ENCODE measurements at places on chromosomes 4 and X.

- no peak for DNase-seq
These were observed 232.8 kb downstream of the TRIML1 start for GRCh38 chr4:188372058-188372457.

DNA sequence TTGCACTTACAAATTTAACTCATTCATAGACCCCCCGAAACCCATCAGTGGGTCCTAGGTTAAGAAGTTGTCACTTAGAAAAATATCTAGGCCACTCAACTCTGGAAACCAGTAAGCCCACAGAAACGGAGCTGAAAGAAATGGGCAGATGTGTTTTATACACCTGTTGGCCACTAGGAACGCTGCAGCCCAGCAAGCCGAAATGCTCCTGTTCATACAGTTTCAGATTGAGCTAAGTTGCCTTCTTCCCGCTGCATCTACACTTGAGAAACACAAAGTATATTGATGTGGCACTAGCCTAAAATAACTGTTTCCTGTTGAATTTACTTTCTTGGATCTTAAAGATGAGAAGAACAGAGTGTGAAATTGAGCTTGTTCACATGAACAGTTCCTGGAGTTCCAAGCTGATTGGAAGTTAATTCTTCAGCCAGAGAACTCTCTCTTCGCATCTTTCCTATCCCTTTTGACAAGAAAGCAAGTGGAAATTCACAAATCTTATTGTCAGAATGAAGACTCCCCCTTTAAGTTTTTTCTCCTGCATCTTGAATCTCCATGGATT, 174.1 kb downstream of the RBMX2 start:
- peak; percentile 10 for DNase-seq

DNA sequence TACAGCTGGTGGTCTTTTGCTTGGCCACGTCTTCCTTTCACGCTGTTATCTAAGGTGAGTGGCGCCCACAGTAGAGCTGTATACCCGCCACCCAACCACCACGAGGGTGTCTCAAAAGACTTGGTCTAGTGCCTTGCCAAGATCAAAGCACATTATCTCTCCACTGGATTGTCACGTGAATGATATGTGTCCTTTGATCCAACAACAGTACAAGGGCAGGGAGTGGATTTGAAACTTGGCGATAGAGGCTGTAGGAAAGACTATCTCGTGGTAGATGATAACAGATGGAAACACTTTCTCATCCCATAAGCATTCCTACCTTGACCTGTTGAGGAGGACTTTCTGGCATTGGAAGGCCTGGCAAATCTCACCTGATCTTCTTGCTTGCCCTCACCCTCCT, 37.7 kb upstream of the BCLAF3 start:
- no peak for DNase-seq

- no peak for DNase-seq
These were observed 32.3 kb upstream of the OCIAD2 start for GRCh38 chr4:48938831-48939230.

DNA sequence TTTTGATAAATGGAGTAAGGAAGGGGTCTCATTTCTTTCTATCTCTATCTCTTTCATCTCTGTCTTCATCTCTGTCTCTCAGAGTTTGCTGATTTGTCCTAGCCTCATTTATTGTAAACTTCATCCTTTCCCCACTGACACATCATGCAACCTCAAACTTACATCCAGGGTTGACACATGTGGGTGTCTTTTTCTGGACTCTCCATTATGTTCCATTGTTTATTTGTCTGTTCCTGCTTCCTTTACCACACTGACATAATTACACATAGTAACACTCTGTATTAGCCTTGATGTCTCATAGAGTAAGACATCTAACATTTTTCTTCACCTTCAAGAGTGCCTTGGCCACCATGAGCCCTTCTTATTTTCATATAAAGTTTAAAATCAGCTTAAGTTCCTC, 8.1 kb upstream of the SRD5A3 start:
- no peak for DNase-seq

DNA sequence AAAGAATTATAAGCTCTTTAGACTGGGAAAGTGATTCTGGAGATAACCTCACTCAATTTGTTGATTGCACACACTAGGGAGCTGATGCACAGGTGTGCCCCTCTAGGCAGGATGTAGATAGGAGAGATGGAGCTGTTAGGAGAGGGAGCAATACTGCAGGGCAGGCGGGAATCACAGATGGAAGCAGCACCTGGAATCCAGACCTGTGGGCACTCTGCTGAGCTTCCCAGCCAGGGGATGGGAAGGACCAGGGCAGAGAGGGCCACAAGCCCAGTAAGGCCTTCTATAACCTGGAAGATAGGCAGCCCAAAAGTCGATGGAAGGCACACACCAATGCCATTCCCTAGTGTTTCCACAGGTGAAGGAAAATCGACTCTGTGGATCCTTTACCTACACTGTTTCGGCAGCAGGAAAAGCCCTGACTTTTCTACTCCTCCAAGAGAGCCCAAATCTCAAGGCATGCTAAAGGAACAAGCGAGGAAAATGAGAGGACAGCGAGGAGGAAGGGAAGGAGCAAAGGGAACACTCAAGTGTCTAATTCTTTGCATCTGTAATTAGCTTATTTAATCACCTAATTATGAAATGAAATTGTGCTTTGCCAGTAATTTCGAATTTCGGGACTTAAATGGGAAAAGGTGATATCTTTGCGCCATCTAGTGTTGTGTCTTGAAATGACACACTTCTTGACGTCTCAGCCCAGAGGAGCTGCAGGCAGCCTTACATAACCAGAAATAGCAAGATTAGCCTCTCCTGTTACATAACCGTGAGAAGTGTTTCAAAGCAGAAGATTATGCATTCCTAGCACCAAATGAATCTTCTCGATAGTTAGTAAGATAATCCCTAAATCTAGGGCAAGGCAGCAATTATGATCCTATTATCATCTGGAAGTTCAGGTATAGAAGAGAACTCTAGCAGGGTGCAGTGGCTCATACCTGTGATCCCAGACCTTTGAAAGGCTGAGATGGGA, 31.0 kb upstream of the TLR3 start:
- no peak for DNase-seq

GRCh38 chr4:121964958-121965357, 13.1 kb upstream of the TRPC3 start:
- no peak for DNase-seq

GRCh38 chrX:29652484-29652883, 562.9 kb upstream of the MAGEB2 start:
- DNase-seq: no peak

DNA sequence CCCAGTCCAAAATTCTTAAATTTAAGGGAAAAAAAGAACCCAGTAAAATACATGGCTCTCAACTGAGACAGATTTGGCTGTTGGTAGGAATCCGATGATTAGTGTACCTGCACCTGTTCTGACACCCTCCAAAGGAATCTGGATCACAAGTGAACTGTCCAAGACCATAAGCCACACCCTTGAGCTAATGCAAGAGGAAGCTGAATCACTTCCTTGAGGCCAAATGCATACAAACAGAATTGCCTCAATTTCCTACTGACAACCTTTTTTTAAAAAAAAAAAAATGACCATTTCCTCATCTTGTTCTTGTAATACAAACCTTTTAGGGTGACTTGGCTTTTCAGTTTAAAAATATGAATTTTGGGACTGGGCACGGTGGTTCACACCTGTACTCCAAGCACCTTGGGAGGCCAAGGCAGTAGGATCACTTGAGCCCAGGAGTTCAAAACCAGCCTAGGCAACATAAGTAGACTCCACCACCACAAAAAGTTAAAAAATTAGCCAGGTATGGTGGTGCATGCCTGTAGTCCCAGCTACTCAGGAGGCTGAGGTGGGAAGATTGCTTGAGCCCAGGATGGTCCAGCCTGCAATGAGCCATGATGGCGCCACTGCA, 10.7 kb upstream of the FBXL5 start:
- no peak for DNase-seq

DNA sequence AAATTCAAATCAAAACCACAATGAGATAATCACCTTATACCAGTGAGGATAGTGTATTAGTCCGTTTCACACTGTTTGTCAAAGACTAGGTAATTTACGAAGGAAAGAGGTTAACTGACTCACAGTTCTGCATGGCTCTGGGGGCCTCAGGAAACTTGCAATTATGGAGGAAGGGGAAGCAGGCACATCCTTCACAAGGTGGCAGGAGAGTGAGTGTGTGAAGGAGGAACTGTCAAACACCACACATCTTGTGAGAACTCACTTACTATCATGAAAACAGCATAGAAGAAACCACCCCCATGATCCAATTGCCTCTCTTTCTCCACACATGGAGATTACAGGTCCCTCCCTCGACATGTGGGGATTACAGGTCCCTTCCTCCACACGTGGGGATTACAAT, 54.7 kb upstream of the TRPC5 start:
- DNase-seq: no peak

DNA sequence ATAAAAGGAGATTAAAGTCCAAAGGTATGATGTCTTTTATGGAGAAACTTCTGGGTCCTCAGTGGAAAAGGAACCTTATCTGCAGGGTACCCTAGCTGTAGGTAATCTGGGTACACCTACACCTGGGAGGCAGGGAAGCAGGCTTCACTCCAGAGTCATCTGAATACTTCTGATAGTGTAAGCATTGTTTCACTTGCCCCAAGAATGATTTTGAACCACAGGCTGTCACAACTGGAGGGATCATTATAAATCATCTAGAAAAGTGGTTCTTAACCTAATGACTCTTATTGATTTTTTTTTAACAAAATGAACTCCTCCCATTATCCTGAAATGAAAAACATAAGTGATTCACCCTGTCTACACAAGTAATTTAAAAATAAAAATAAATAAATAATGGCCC, 44.0 kb upstream of the STK26 start:
- no peak for DNase-seq

DNA sequence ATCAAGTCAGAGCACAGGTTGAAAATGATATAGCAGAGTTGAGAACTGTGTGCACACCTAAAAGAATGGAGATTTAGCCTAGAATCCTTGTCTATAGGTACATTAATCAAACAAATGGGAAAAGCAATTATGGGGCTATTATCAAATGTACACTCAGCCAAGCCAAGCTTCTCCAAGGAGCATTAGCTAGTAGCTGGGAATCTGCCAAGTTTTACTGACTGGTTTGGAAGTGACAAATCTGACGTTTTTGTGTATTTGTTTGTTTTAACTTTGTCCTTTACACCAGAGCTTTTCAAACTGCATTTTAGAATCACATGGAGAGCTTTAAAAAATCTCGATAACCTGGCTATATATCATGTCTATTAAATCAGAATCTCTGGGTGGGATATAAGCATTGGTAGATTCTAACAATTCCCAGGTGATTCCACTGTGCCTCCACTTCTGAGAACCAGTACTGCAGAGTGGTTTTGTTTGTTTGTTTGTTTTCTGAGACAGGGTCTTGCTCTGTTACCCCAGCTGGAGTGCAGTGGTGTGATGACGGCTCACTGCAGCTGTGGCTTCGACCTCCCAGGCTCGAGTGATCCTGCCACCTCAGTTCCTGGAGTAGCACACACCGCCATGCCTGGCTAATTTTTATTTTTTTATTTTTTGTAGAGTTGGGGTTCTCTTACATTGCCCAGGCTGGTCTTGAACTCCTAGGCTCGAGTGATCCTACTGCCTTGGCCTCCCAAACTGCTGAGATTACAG, 279.8 kb downstream of the UNC5C start:
- DNase-seq: no peak

GRCh38 chr4:185117300-185117934, 25.6 kb upstream of the SLC25A4 start:
- DNase-seq: no peak

GRCh38 chr4:6221851-6222760, 21.8 kb upstream of the JAKMIP1 start:
- peak; percentile 8 for DNase-seq

GRCh38 chr4:37232315-37232714, 12.2 kb upstream of the NWD2 start:
- no peak for DNase-seq

- DNase-seq: no peak
These were observed 230.7 kb downstream of the NR3C2 start for GRCh38 chr4:148211533-148211932.

- DNase-seq: no peak
These were observed 41.4 kb downstream of the GUCY2F start for GRCh38 chrX:109440475-109440874.

DNA sequence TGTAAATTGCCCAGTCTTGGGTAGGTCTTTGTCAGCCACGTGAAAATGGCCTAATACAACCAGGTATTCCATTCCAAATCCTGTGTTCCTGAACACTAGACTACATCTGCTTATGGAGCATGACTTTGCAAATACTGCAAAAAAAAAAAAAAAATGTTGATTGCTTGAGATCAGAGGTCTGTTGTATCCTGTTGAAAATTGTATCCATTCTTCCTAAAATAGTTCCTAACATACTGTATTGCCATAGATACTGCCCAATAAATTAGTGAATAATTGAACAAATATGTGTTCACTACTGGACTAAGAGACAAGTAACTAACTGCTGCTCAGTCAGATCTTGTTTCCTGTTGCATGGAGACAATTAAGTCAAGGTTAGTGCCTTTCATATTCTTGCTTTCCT, 164.3 kb upstream of the PABPC4L start:
- no peak for DNase-seq

DNA sequence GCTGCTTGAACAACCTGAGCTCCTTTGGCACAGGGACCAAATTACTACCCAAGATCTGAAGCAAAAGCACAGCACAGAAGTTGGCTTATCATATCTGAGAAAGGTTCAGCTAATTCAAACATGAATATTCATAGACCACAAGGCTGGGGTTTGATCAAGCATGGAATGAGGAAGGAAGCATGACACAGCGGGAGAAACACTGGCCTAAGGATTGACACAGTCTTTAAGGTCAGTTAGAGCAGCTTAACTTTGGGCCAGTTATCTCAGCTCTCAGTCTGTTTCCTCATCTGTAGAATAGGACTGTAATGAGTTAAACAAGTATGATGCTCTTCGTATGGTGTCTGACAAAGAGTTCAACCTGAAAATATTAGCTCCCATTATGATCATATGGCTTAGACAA, 88.5 kb upstream of the CBR4 start:
- DNase-seq: no peak

GRCh38 chr4:17286752-17287460, 225.0 kb downstream of the QDPR start:
- no peak for DNase-seq

DNA sequence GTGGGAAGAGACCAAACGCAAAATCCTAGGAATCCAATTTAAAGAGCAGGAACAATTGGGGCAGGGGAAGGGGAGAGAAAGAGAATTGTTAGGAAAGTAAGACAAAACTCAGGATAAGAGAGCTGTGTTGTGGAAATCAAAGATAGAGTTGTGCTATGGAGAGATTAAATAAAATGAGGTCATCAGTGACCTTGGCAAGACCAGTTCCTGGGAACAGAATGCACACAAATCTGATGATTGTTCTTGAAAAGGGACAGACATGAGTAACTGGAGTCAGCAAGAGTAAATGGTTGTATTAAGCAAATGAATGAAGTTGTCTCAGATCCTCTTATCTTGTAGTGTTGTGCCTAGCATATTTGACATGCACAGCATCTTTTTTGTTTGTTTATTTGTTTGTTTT, 267.4 kb downstream of the IL1RAPL1 start:
- no peak for DNase-seq

DNA sequence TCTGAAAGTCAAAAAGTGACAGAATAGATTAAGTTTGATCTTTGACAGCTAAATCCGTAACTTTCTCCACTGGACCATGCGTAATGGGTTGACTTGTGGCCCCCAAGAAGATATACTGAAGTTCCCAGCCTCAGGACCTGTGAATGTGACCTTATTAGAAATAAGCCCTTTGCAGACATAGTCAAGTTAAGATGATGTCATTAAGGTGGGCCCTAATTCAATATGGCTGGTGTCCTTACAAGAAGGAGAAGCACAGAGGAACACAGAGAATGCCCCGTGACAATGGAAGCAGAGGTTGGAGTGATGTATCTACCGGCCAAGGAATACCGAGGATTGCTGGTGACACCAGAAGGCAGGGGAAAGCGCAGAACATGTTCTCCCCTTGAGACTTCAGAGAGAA, 14.4 kb downstream of the ENPP6 start:
- DNase-seq: no peak
